ENCODE measurements at places on chromosomes 11 and 22.
A peak's percentile ranks its signal among the peaks of the same experiment; 100 is the strongest.

GRCh38 chr11:10114593-10115404 lies 179.2 kb downstream of the SBF2 start:
- no peak for DNase-seq
- no peaks in the 10 kb centered on the region for H3K27me3 ChIP-seq
- H3K36me3 ChIP-seq = peaks cover 15% of the 10 kb centered on the region
- no peaks in the 10 kb centered on the region for H3K4me1 ChIP-seq

- H3K27ac ChIP-seq = peak overlapping the region; percentile 33
- H3K36me3 ChIP-seq = peaks cover 10% of the 10 kb centered on the region
- H3K4me1 ChIP-seq = peaks cover 33% of the 10 kb centered on the region
- H3K27me3 ChIP-seq = no peaks in the 10 kb centered on the region
These were observed 42.2 kb downstream of the PPFIA1 start for GRCh38 chr11:70312401-70313357.

GRCh38 chr11:66150725-66151124 lies 80.7 kb downstream of the PACS1 start:
- no peaks in the 10 kb centered on the region for H3K36me3 ChIP-seq
- H3K4me3 ChIP-seq = no peak overlapping the region
- no peak for DNase-seq
- no peak overlapping the region for H3K27ac ChIP-seq

- no peaks in the 10 kb centered on the region for H3K27me3 ChIP-seq
- H3K4me3 ChIP-seq = no peak overlapping the region
- no peaks in the 10 kb centered on the region for H3K4me1 ChIP-seq
- H3K27ac ChIP-seq = no peak overlapping the region
- no peak for DNase-seq
- peaks cover 2% of the 10 kb centered on the region for H3K36me3 ChIP-seq
These were observed 33.5 kb upstream of the GNAZ start for GRCh38 chr22:23036684-23037428.

GRCh38 chr11:2213890-2214526 lies 42.4 kb upstream of the TH start:
- H3K27ac ChIP-seq = no peak overlapping the region
- no peaks in the 10 kb centered on the region for H3K36me3 ChIP-seq
- H3K4me3 ChIP-seq = peak overlapping the region; percentile 61

GRCh38 chr11:8775734-8776133 lies 93.1 kb downstream of the RPL27A start:
- no peak overlapping the region for H3K4me3 ChIP-seq
- no peak overlapping the region for H3K27ac ChIP-seq
- H3K27me3 ChIP-seq = no peaks in the 10 kb centered on the region
- H3K4me1 ChIP-seq = no peaks in the 10 kb centered on the region

GRCh38 chr11:109954534-109954933 lies 138.7 kb upstream of the ZC3H12C start:
- no peaks in the 10 kb centered on the region for H3K27me3 ChIP-seq
- H3K4me3 ChIP-seq = no peak overlapping the region
- H3K27ac ChIP-seq = no peak overlapping the region
- no peak for DNase-seq
- no peaks in the 10 kb centered on the region for H3K4me1 ChIP-seq
- no peaks in the 10 kb centered on the region for H3K36me3 ChIP-seq

DNA sequence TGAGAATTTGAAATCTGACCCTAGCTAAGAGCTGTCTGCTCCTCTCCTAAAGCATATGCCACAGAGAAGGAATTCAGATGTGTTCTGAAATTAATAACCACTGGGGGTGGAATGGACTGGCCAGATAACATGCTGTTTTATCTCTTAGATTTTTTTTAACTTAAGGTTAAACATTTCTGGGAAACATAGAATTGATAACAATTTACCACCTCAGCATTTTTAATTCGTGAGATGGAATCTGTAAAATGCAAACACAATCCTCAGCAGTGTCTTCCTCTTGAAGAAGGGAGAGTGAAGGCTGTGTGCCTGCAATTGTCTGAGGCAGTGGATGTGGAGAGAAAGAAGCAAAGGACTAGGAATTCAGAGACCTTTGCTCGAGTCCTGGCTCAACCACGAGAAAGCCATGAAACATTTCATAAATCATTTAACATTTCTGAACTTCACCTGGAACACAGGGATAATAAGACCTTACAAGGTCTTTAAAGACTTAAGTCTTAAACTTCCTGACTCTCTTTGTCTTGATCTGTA lies at the start of gene SLC5A12:
Gene SLC5A12, minus strand, starts transcription at position 113 of the 528 bp plus-strand sequence. CDS start 346 bp downstream, outside the sequence.
- no peaks in the 10 kb centered on the region for H3K36me3 ChIP-seq
- no peak within 1 kb of the TSS for H3K27ac ChIP-seq
- H3K27me3 ChIP-seq = no peaks in the 10 kb centered on the region

GRCh38 chr11:123547180-123547579 lies 107.2 kb downstream of the SCN3B start:
- no peak overlapping the region for H3K27ac ChIP-seq
- no peak for DNase-seq

- DNase-seq = no peak
- peak overlapping the region; percentile 79 for H3K4me3 ChIP-seq
- peaks cover 4% of the 10 kb centered on the region for H3K4me1 ChIP-seq
- peaks cover 30% of the 10 kb centered on the region for H3K36me3 ChIP-seq
- no peak overlapping the region for H3K27ac ChIP-seq
- no peaks in the 10 kb centered on the region for H3K27me3 ChIP-seq
These were observed 1.3 kb downstream of the SERPING1 start for GRCh38 chr11:57598831-57599155.

All from H9 (cell line).